ENCODE measurements at places on chromosomes 1 and 21.

DNA sequence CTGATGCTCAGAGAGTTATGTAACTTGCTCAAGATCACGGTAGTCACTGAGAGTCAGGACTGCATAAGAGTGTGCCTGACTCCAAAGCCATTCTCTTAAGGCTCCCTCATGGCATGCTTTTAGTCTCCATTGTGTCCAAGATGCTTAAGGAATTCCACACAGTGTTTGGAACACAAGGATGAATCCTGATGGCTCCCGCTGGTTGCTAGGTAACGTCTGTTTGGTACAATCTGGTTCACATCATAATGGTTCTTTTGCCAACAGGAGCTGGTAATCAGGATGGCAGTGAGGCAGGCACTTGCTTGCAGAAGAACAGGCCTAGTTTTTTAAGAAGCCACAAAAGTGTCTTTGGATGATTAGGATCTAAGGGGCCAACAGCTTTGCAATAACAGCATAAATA is 436.5 kb upstream of the DAB1 start:
- no peak for DNase-seq

DNA sequence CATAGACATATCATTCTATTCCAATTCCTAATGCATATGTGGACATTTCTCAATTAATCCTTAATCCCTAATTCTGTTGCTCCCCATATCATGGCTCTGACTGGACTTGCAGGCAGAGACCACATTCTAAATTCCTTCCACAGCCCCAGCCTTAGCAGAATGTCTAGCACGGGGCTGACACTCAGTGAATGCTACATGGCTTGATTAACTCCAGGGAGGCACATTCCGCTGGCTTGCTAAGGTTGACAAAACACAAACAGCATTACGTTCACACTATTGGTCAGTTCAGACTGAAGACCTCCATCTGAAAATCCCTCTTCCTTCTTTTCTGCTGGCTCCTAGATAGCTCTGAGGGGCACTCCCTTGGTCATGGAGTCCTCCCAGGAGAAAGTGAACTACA is 119.4 kb downstream of the ASTN1 start:
- DNase-seq: no peak

DNA sequence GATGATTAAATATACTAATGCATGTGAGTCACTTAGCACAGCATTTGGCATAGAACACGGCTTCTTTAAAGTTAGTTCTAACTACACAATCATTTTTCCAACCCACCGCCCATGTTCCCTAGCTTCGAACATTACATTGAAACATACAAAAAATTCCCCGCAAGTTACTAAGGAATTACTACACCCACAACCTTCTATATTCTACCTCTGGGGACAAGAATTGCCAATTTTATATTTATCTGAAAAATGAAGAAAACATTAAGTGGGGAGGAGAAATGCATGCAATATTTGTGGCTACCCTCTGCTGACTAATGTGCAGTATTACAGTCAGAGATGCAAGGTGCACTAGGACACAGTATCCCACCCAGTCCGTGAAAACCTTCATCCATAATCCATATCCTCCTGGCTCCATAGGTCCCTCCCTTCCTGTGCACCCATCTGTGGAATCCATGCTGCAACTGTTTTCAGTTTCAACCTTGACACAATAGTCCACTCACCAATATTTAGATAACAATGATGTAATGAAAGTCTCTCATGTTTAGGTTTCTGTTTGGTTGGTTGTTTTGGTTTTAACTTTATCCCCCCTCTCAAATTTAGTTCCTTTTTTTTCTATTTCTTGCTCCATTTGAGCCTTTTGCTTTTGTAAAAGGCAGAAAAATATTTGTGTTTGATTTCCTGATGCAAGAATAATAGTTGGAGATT is 31.6 kb downstream of the RGS5 start:
- no peak for DNase-seq

GRCh38 chr1:8412183-8412831 is 94.4 kb downstream of the SLC45A1 start:
- DNase-seq: no peak

DNA sequence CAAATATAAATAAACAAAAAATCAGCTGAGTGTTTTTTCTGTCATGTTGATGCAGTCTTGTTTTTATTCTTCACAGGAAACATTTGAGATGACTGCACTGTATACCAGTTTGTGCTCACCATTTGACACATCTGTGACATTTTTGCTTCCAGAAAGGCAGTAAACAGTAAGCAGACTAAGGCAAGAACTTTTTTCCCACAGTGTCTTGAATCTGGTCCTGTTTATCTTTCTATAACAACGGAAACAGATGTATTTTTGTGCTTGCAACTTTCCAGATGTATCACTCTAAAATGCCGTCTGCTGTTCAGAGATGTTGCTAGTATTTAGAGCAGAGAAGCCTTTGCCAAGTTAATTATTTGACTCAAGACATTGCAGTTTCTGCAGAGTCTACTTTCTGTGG is 105.5 kb downstream of the ZC3H11B start:
- no peak for DNase-seq

DNA sequence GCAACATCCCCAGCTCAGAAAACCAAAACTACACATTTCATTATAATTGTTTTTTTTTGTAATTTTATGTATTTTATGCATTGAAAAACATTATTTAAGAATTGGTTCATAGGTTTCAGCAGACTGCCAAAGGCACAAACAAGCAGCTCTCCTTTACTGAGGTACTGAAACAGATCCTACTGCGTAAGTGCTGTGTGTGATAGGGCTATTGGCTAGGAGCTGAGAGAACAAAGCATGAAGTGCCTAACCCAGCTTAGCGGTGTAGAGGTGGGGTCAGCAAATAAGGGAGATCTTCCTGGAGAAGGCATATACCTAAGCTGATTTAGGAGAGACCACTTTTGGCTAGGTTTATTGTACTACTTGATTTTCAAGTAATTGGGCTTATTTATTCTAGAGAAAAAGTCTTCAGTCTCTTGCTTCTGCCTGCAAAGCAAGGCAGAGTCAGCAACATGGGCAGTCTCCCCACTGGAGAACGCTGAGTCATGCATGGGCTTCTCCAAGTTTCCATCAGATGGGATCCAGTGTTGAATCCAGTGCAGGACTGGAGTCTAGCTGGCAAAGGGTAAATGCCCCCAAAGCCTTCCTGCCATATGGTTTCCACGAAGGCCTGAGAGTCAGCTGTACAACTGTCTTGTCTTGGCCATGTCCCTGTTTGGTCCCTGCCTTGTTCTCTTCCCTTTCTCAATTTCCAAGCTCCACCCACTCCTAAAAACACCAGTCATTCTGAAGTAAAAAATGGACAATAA is 18.0 kb upstream of the YTHDF2 start:
- DNase-seq: no peak

GRCh38 chr1:222680080-222680479 is 32.2 kb downstream of the AIDA start:
- no peak for DNase-seq

DNA sequence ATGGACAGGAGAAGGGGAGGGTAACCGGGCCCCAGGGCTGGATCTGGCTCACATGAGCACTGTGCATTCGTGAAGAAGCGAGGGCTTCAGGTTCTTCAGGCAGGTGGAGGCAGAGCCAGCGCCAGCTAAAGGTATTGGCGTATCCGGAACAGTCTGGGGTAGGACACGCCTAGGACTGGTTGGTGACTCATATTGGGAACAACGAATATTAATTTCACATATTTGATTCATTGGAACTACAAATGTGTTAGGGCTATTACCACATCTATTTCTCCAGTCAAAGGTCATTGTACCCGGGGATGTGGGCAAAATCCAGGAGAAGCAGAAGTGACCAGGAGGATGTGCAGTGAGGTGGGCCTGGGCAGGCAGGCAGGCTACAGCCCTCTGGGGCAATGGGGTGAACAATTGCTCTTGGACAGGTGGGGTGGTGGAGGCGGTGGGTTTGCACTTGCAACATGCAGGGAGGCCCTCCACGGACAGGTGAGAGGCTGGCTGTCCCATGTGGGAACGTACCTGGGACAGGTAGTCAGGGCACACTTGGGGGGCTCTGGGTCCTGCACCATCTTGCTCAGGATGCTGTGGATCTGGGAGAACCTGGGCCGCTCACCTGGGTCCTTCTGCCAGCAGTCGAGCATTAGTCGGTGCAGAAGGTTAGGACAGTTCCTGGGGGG is 26.7 kb downstream of the CDCA8 start:
- peak; percentile 40 for DNase-seq

Data from sciatic nerve (tissue), 2 donors.